ENCODE measurements at places on chromosomes 3 and 15.

GRCh38 chr3:195899701-195900435, 8.5 kb downstream of the TNK2 start:
- no peak for DNase-seq

- no peak for DNase-seq
Observed at GRCh38 chr3:192186498-192186897, 540.8 kb downstream of the FGF12 start.

DNA sequence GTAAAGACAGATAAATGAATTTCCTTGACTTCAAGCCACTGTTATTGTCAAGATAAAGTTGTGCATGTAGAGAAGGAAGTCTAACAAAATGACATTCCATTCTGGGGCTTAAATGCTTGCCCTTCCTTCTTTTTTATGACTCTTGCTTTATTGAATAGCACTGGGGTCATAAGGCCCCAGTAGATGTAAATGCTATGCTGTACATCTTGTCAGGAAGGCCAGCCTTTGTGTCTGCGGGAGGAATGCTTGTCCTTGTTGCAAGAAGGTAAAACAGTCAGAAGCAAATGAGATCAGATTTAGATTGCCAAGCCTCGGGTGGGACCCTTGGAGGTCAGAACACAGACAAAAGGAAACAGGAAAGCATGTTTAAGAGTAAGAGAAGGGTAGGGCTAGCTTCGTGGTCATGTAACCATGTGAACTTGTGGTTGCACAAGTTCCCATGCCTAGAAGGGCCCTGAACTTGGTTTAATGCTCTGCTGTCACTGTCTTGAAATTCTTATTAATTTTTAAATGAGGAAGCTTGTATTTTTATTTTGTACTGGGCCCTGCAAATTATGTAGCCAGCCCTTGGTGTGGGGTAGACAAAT, 81.5 kb downstream of the PPM1L start:
- no peak for DNase-seq

- no peak for DNase-seq
Observed at GRCh38 chr15:34259566-34259965, 34.8 kb downstream of the EMC4 start.

- peak; percentile 20 for DNase-seq
Observed at GRCh38 chr3:136787349-136787748, 31.6 kb upstream of the SLC35G2 start.

DNA sequence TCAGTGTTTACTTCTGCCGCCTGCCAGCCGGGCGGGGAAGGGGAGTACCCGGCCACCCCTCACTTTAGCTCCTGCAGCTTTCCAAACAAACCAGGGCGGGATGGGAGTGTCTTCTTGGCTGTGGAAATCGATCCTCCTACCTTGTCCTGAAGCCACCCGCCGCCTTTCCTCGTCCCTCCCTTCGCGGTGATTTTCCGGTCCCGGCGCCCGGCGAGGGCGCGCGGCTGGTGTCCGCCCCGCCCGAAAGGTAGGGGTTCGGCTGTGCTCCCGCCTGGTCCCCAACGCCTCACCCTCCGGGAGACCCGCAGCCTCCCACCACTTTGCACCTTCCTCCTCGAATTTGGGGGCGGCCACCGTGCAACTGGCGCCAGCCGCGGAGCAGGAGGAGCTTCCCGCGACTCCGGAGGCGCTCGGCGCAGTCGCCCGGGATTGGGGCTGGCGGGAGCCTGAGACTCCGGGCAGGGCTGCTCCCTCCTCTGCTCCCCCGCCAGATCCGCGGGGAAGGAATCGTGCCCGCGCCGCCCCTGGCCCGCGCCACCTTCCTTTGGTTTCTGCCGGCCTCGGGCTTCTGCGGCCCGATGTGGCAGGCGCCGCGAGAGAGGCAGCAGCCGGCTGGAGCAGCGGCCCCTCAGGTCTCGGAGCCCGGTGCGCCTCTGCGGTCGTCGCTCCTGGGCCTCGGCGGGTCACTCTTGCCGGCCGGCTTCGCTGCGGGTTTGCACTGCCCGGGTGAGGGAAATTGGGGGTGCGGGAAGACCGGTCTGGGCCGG, 30.7 kb upstream of the ST3GAL6 start:
- DNase-seq, result no peak

DNA sequence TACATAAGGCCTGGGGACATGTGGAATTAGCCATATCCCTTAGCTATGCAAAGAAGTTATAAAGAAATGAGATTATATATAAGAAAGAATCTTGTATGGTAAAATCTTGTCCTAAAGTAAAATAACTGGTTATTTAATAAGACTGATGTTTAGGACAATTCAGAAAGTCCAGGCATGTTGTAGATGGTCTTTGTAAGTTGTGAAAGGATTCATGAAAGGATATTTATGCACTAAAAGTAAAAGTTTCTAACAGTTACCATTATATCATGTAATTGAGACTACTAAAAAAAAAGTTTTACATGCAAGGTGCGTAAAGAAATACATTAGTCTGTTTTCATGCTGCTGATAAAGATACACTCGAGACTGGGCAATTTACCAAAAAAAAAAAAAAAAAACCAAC, 146.3 kb downstream of the FMN1 start:
- no peak for DNase-seq

DNA sequence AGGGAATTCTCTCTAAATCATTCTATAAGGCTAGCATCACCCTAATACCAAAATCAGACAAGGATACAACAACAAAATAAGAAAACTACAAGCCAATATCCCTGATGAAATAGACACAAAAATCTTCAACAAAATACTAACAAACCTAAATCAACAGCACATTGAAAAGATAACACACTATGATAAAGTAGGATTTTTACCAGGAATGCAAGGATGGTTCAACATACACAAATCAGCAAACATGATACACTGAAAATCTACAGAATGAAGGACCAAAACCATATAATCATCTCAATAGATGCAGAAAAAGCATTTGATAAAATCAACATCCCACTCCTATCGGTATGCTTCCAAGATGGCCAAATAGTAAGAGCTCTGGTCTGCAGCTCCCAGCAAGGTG, 39.5 kb downstream of the ALDH1A2 start:
- no peak for DNase-seq

DNA sequence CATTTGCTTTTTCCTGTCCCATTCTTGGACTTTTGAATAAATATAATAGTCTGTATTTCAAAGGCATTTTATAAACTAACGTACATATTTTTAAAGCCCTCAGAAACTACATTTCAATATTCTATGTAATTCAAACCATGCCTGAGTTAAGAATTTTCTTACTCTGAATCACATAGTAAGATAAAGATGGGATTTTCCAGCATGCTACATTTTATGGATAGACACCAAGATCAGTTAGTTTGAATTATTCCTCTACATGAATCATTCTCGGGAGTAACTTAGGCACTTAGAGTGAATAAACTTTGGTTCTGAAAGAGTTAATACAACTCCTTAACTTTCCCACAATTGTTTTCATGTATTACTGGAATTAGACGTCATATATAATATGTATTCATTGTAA, 713.3 kb upstream of the CBLB start:
- no peak for DNase-seq

DNA sequence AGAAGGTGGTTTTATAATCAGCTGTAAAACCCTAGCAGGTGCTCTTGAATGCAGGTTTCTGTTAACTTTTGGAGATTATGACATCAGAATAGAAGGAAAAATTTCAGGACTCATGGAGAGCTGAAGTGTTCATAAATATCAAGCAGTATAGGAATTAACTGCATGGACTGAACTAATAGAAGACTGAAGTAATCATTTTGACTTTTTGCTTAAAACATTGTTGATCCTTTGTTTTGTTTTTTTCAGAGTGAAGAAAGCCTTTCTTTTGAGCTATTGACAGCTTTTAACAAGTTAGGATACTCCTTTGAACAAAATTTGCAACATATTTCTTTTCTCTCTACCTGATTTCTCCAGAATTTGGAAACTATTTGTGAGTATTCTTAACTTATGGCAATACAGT, 70.6 kb upstream of the DAZL start:
- DNase-seq, result no peak

DNA sequence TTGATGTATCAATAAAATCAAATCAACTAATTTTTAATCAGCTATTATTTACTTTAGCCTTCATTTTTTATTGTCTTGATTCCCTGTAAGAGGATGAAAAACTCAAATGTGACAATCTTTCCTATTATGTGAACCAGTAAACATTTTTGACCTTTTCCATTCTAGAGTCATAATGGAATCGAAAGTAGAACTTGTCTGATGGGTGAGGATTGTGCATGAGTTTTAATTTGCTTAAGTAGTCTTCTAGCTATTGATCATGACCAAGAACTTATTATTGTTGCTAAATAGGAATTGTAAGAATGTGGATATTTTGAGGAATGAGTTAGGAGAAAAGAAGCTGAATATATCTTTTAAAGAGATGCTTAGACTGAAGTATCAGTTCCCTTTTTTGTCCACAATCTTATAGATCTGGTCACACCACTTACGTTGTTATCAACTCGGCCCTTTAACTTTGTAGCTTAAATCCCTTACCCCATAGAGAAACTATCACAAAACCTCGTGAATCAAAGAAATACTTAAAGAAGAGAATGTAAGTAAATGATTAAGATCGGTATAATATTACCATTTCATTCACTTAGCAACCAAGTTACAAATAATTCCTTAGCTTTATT, 147.3 kb downstream of the TP63 start:
- DNase-seq, result no peak

DNA sequence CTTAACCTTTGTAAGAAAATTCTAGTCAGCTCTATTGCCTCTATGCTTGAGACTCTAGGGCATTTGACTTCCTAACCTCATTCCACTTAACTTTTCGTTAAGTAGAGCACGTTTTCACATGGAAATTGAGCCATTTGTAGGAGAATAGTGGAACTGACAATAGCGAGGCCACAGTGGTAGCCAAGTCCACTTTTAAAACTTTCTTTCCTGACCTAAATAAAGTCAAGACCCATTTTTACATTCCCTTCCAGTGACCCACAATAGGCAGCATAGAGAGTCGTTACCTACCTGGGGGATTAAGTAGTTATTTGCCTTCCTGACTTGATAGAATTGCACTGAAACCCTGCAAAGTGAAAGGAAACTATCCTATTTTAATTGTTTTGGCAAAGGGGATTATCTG, 386.0 kb upstream of the NECTIN3 start:
- no peak for DNase-seq

- no peak for DNase-seq
Observed at GRCh38 chr15:83766339-83766738, 112.4 kb downstream of the ADAMTSL3 start.

DNA sequence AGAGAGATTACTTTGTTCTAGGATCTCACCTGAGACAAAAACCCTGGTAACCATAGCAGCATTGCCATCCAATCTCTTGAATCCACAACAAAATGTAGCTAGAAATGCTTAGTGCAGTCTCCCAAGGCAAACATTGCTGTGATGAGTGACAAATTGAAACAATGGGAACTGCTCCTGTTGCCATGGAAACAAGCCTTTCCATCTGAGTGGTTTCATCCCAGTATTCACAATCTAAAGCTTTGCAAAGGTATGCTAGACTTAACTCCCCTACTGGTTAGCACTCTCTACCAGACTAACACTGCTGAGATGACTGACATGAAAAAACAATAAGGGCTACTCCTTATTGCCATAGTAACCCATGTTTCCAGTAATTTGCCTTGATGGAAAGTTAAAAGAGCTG, 172.6 kb upstream of the CNTN3 start:
- no peak for DNase-seq

DNA sequence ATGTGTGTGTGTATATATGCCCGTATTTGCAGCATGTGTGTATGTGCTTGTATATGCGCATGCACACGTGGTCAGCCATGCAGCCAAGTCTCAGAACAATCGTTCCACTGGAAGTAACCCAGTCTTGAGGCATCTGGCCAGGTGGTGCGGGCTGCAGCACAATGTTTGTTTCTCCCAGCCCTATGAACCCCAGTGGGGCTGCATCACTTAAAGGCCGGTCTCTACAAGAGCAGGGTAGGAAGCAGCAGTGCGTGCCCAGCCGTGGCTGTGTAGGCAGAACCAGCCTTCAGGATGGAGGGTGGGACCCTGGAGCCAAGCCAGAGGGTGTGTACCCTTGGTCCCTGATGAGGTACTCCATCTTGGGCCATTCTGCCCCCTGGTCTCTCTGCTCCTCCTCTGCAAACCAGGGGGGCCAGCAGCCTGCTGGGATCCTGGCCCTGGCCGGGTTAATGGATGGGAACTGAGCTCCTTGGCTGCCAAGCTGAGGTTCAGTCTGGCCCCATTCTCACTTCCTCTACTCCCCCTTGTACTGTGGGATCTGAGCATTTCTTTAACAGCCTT, 11.8 kb downstream of the KLF13 start:
- no peak for DNase-seq

DNA sequence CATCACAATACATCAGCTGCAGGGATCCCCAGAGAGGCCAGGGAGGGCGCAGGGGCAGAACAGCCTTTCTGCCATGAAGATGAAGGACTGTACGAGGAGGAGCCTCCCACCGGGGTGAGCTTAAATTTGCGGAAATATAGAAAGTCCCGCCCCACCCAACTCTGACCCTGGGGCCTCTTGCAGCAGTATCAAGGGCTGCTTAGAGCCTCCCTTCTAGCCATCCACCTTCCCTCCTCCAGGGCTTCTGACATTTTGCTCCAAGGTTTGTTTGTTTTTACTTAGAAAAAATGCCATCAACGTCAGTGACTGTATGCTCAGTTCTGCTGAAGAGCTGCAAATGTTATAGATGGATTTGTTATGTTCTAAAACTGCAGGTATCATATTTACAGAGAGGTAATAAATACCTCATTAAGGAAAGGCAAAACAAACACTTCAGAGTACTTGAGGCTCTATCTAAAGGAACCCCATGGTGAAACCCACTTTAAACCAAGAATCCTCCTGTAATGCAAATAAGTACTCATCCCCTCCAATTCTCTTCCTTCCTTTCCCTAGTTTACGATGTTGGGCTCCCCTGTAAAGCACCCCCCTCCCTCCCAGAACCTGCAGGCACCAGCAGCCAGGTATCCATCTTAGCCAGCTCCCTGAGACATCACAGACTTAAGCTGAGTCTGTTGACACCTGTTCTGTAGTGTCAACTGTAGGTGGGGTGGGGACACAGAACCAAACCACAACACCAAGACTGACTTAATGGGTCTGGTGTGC, 30.5 kb downstream of the RFTN1 start:
- peak; percentile 14 for DNase-seq

DNA sequence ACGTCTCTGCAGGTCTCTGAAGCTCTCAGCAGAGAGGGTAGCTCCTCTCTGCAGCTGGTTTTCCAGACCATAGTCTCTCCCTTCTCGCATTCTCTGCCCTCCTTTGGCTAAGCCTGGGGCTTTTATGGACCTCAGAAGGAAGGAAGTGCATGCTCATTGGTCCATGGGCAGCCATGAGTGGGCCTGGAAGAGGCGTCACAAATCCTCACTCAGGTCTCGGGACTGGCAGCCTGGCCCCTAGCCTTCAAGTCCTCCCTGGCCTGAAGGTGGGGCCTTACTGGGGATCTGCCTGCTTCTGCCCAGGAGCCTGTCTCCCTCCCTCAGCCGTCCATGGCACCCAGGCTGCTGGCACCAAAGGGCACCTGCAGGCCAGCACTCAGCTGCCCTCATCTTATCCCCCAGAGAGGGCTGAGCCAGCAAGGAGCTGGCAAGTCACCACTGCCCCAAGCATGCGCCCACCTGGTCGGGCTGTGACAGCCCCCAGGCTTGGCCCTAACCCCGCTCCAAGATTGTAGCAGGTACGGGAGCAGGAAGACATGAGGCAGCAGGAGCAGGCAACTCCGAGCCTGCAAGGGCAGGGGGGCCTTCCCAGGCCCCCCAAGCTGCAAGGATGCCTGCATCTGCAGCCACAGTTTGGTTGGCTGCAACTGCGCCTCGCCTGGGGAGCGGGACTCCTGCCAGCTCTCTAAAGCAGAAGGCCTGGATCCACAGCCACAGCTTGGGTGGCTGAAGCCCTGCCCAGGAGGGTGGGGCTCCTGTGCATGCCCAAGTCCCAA, 37.4 kb downstream of the GHSR start:
- DNase-seq, result no peak
